ENCODE measurements at places on chromosomes 5 and 9. TPM values are rescaled to one million over a fixed set of nuclear protein-coding genes. Genes with fewer than 3 reads are reported as not detected.

Gene HIGD2A
- polyA plus RNA-seq: 106 TPM

Gene PKD2L2
- 0.25 TPM for polyA plus RNA-seq

Gene SCGB3A2
- not detected for polyA plus RNA-seq

Gene ZFP2
- 8.9 TPM for polyA plus RNA-seq

Gene IGFBPL1
- polyA plus RNA-seq: 1.5 TPM

DNA sequence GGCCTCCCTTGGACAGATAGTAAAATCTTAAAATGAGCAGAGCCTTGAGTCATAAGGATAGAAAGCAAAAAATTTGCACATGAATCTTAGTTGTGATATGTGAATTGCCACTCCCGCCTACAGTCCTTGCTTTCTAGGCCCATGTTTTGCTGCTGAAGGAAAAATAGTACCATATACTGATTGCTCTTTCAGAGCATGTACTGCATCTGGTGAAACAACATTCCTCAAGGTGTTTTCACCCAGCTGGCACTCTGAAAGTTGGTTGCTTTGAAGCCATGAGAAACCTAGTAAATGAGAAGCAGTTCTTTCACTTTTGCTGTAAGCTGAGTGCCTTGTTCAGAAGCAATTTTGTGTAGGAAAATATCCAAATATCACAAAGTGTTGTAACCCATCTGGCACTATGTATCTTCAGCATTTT lies 10.3 kb downstream of the CDC37L1 start:
- no peak for DNase-seq

GRCh38 chr5:68265347-68265746 lies 49.8 kb downstream of the PIK3R1 start:
- no peak for DNase-seq

DNA sequence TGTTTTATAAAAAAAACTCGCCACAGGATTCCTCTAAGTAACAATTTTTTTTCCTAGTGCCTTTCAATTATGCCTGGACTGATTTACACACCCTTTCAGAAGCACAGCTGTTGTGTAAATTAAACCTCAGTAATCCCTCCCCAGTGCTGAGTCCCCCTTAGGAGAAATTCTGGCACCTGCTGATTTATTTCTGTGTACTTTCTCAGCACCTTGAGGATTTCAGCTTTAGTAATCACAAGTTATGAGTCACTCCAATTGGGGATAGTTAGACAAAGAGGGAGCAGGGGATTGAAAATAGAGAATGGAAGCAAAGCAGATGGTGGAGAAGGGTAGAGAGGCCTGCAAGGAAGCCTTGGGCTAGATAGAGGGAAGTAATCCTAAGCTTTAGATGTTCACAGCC lies 171.7 kb downstream of the TTLL11 start:
- DNase-seq: no peak

- no peak for DNase-seq
Observed at GRCh38 chr9:3900673-3901318, 375.0 kb upstream of the RFX3 start.

- no peak for DNase-seq
Observed at GRCh38 chr9:34124926-34125325, 1.6 kb downstream of the DCAF12 start.

DNA sequence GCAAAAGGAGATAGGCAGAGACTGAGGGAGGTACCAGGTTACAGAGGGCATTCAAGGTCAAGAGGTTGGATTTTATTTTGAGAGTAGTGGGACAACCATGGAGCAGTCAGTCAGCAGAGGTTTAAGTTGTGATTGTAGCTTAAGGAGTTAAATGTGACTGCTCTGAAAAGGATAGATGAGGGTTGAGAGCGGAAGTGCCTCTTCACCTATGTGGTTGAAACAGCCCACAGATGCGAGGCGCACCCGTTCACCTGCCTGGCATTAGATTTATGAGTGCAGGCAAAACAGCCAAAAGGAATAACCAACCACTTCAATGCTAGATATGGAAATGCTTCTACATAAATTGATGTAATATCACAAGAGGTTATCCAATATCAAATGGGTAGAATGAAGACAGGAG lies 8.4 kb downstream of the ZNF474 start:
- DNase-seq: no peak

DNA sequence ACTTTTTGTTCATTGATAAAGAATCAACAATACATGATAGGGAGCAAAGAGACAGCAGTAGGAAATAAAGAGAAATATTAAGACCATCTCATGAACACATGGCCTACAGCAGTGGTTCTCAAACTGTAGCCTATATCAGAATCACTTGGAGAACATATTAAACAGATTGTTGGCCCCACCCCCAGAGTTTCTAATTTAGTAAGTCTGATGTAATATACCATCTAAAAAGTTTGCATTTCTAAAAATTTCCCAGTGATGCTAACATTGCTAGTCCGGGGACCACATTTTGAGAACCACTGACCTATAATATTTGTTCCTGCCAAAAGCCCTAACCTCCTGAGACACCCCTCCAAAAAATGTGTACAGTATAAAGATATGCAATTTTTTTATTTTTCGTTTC lies 306.2 kb upstream of the NREP start:
- no peak for DNase-seq

GRCh38 chr5:150116667-150117400 lies 30.5 kb upstream of the CSF1R start:
- DNase-seq: no peak

- DNase-seq: no peak
Observed at GRCh38 chr5:172199446-172199845, 5.5 kb downstream of the EFCAB9 start.

GRCh38 chr9:37587521-37587920 lies 4.9 kb downstream of the TOMM5 start:
- DNase-seq: no peak

GRCh38 chr5:41747301-41747700 lies 122.9 kb downstream of the OXCT1 start:
- no peak for DNase-seq

- DNase-seq: no peak
Observed at GRCh38 chr9:69097064-69097463, 61.5 kb downstream of the FXN start.
